ENCODE measurements at places on chromosomes 6 and 20. TPM values are rescaled to one million over a fixed set of nuclear protein-coding genes. Genes with fewer than 3 reads are reported as not detected.

C20orf204 gene
- 0.62 TPM for total RNA-seq

VEGFA gene
- total RNA-seq, result 246 TPM

DNA sequence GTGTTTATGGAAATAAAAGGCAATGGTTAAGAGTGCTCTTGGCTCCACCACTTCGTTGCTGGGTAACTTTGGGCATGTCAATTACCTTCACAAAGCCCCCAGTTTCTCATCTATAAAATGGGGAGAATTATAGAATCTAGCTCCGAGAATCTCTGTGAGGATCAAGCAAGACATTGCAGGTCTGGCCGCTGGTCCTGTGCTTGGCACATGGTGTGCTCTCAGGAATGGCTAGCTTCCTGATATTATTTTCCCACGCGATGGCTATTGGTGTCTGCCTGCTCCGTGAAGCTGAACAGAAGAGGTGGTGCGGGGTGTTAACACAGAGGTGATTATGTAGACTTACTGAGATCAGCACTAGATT, 57.0 kb downstream of the NOX3 start:
- H3K4me3 ChIP-seq, result no peak overlapping the region
- no peaks in the 10 kb centered on the region for H3K36me3 ChIP-seq
- no peak overlapping the region for H3K27ac ChIP-seq
- H3K27me3 ChIP-seq, result no peaks in the 10 kb centered on the region
- no peaks in the 10 kb centered on the region for H3K4me1 ChIP-seq
- no peak for DNase-seq

- no peak overlapping the region for H3K27ac ChIP-seq
- no peaks in the 10 kb centered on the region for H3K4me1 ChIP-seq
- no peaks in the 10 kb centered on the region for H3K36me3 ChIP-seq
- no peak overlapping the region for H3K4me3 ChIP-seq
- no peaks in the 10 kb centered on the region for H3K27me3 ChIP-seq
Observed at GRCh38 chr20:25565578-25566157, 19.7 kb downstream of the NINL start.

DNA sequence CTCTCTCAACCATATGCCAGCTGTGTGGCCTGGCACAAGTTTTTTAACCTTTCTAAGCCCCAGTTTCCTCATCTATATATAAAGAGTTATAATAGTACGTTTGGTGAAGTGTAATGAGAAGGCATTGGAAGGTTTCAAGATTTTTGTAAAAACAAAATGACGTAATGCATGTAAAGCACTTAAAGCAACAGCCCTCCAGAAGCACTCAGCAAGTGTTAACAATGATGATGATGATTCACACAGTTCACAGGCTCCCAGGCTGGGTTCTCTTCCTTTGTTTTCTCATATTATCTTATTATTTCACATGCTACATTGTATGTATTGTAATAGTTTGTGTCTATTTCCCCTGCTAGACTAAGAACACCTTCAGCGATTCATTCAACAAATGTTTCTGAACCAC, 6.2 kb downstream of the CEP250 start:
- no peak overlapping the region for H3K27ac ChIP-seq
- H3K4me3 ChIP-seq, result no peak overlapping the region
- DNase-seq, result no peak
- H3K36me3 ChIP-seq, result peaks cover 47% of the 10 kb centered on the region

- no peaks in the 10 kb centered on the region for H3K36me3 ChIP-seq
- no peak overlapping the region for H3K27ac ChIP-seq
- no peak overlapping the region for H3K4me3 ChIP-seq
- no peaks in the 10 kb centered on the region for H3K4me1 ChIP-seq
- H3K27me3 ChIP-seq, result peaks cover 40% of the 10 kb centered on the region
- DNase-seq, result no peak
Observed at GRCh38 chr6:73302339-73302738, 39.3 kb upstream of the KHDC1 start.

All from heart right ventricle (tissue), 16 donors.